Left ventricle myocardium superior (tissue), 1 donor: ENCODE measurements at places on chromosomes 1 and 21. TPM values are rescaled to one million over a fixed set of nuclear protein-coding genes. Genes with fewer than 3 reads are reported as not detected.

DNA sequence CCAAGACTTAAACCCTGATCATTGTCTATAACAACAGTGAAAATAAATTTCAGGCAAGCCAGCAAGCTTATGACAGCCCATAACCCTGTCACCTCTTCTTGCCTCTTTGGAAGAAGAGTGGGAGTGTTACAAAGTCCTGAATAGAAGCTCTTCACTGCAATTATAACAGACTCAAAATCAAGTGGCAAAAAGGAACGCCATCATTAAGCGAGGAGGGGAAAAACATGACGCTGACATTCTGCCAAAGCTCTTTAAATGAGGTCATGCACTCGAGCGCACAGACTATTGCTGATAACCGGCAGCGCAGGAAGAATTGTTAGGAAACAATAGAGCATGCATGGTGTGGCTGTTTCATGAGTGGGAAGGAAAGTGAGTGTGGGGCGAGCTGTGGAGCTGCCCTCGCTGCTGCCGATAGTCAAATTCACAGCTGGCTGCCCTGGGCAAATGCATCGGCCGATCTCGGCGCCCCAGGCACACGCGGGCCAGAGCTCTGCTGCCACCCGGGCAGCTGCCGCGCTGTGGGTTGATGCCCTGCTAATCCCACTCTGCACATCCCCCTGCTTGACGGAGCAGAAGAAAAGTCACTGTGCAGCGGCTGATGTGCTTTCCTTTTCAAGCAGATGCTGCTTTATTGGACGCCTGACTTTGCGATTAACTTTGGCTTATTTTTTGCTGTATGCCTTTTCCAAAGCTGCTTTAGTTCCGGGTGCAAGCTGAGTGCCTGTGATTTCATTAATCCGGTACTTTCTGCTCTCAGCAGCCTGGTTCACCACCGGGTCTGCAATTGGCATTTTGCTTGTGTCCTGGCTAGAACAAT, 102.4 kb upstream of the ST6GALNAC5 start:
- DNase-seq, result no peak

DNA sequence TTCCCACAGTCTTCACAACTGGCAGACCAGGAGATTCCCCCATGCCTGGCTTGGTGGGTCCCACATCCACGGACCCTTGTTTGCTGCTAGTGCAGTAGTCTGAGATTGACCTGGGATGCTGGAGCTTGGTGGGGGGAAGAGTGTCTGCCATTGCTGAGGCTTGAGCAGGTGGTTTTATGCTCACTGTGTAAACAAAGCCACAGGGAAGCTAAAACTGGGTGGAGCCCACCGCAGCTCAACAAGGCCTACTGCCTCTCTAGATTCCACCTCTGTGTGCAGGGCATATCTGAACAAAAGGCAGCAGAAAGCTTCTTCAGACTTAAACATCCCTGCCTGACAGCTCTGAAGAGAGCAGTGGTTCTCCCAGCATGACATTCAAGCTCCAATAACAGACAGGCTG, 177.3 kb upstream of the ETV3 start:
- no peak for DNase-seq

- no peak for DNase-seq
Observed at GRCh38 chr21:21624674-21625073, 626.5 kb downstream of the NCAM2 start.

DNA sequence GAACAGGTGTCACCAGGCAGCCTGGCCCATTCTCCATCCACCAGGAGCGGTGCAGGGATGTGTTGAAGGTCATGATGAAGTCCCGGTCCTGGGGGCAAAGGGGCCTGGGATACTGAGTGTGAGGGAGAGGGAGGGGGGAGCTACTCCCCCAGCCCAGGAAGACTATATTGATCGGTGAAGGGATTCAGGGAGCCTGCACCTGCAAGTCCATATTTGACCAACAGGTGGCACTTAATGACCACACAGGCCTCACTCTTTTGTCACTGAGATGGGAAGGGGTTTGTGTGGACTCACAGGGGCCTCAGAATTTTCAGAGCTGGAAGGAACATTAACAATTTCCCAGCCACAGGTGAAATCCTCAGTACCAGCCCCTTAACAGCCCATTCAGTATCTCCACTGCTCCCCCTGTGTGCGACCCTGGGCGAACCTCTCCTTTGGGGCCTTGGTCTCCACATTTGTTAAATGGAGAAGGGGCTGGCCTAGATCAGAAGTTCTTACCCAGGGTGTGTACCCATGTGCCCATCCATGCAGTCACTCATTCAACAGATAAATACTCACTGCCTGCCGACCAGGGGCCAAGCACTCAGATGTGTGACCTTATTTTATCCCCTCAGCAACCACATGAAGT, 55.6 kb downstream of the NKAIN1 start:
- DNase-seq, result no peak

- no peak for DNase-seq
Observed at GRCh38 chr21:34915364-34915841, 133.7 kb downstream of the RUNX1 start.

LIPI gene
- not detected for total RNA-seq

DNA sequence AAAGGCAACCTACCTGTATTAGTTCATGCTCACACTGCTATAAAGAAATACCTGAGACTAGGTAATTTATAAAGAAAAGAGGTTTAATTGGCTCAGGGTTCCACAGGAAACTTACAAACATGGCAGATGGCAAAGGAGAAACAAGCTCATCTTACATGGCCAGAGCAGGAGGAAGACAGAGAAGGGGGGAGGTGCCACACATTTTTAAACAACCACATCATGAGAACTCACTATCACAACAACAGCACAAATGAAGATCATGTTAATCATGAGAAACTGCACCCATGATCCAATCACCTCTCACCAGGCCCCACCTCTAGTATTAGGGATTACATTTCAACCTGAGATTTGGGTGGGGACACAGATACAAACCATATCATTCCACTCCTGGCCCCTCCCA, 90.6 kb upstream of the KCTD3 start:
- no peak for DNase-seq

PALMD gene
- total RNA-seq, result 115 TPM

GRCh38 chr1:40966417-40966816, 13.1 kb upstream of the CTPS1 start:
- DNase-seq, result no peak

- peak; percentile 89 for DNase-seq
Observed at GRCh38 chr1:93681101-93681988, at the start of gene BCAR3. Gene BCAR3, minus strand, starts transcription at chr1:93681837. Its CDS starts 6,907 bp downstream, at chr1:93674930.

DNA sequence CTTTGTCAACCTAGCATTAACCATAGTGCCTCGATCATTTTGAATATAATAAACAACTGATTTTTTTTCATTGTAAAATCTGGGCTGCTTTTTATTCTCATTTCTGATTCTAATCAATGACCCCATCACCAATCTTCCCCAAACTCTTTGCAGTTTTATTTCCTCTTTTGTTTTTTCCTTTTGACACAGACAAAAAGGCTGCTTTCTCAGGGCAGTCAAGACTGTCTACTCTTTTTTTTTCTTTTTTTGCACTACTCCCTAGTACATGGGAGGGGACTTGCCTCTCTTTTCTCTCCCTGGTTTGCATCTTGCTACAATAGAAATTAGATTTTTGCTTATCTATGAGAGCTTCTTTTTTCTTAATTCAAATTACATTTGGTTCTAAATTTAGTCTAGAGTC, 987.9 kb downstream of the ADGRL2 start:
- no peak for DNase-seq

DNA sequence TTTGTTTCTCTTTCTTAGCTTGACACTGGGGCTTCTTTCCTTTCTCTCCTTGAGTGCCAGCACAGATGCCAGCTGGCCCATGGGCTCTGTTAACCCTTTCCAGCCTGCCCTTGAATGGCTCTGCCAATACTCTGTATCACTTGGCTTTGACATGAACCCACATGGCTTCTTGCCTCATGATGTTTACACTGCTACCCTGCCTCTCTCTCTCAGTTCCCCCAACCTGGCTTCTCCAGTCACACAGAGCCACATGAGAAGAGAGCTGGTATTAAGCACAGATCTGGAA, 262.4 kb downstream of the OMA1 start:
- DNase-seq, result no peak

DNA sequence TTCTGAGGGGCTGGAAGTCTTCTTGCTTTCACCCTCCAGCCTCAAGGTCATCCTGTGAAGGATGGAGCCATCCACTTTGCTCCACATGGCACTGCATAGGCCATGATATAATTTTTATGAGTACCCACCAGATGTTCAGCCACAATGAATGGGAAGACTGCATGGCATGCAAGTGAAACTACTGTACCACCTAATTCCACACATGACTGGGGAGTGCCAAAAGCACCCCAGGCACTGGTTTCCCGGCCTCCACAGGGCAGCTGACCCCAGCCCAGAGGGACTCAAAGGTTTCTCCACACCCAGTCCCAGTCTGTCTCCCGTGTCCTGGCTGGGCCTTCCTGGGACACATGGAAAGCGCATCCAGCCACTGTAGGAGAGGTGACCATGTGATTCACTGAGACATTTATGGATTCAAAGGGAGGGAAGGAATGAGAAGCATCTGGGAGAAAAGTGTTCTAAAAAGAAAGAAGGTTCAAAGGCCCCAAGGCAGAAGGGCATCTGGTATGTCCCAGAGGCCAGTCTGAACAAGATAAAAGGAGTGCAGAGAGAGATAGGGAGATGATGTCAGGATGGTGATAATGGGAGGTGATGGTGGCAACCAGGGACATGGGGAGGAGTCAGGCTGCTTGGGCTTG, 12.1 kb downstream of the RHOU start:
- DNase-seq, result no peak

- no peak for DNase-seq
Observed at GRCh38 chr1:184755226-184756065, 788 bp upstream of the EDEM3 start.

- DNase-seq, result peak; percentile 61
Observed at GRCh38 chr1:32215629-32216480, 6.3 kb downstream of the TMEM234 start.

DNA sequence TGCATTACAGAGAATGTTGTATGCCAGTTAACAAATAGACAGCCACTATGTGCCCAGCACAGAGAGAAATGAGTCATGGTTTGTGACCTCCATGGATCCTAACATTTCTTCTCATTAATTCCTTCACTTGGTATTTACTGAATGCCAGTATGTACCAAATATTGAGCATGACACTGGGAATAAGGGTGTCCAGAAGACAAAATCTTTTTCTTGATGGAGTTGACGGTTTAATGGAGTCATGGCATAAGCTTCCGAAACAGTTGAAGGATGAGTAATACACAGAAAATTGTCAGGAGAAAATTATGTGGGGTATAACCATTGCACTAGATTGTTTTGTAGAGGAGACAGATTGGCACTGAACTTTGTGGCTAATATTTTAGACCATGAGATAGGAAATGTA, 36.9 kb downstream of the PTGFR start:
- DNase-seq, result no peak
